ENCODE measurements at places on chromosomes 4 and X.

DNA sequence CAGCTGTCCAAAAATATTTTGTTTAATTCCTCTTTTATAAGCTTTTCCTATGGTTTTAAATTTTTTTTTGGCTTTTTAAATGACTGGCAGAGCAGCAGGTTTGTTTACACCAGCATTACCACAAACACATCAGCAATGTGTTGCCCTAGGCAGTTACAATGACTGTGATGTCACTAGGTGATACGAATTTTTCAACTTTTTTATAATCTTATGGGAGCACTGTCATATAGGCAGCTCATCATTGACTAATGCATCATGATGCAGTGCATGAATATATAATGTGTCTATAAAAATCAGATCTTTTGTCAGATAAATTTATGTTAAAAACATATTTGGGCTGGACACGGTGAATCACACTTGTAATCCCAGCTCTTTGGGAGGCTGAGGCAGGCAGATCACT lies 231.6 kb upstream of the SLIT2 start:
- no peak for DNase-seq

DNA sequence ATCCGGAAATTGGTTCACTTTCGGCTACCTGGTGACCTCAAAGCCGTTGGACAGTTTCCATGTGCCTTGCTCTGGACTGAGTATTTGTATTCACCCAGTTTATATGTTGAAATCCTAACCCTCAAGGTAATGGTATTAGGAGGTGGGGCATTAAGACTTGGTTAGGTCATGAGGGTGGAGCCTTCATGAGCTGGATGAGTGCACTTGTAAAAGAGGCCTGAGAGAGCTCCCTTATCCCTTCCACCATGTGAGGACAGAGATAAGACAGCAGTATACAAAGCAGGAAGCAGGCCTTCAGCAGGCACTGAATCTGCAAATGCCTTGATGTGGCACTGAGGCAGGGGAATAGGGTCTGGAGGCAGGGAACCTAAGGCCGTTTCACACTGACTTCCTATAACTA lies 5.3 kb upstream of the OPHN1 start:
- no peak for DNase-seq

DNA sequence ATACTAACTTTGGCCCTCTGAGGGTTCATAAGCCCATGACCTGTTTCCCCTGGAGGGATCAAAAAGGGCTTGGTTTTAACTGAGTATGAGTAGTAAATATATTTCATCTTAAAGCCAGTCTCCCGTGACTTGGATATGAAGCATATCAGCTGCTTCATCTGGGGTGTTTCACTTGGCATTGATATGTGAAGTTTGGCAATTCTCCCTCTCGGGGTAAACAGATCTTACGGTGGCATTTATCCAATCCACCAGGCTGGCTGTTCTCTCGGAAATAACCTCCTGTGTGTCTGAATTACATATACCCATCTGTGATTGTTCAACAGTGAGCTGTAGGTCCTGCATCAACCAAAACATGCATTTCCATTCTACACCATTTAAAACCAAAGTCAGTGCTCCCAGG lies 130.7 kb downstream of the ADAM29 start:
- DNase-seq = no peak

DNA sequence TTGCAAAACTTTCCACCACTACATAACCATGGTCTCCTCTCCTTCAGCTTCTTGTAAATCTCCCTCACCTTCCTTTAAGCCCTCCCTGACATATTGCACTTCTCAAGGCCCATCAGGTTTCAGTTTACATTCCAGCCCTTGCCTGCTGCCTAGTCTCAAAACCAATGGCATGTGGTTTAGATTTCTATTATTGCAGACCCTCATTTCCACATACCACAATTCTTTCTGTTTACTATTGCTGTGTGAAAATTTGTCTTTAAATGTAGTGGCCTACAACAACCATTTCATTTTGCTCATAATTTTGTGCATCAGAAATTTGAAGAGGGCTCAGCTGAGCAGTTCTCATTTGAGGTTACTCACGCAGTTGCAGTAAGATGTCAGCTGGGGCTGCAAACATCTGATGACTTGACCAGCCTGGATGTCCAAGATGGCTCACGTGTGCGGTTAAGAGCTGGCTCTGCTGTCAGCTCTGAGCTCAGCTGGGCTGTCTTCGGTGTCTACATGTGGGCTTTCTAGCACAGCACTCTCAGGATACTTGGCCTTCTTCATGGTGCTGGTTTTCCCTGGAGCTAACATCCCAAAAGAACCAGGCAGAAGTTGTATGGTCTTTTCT lies 29.9 kb upstream of the SOD3 start:
- DNase-seq = no peak

GRCh38 chr4:144302704-144303536 lies 162.4 kb upstream of the GYPA start:
- no peak for DNase-seq

- no peak for DNase-seq
Measured at GRCh38 chrX:20394451-20394850, 127.7 kb upstream of the RPS6KA3 start.

DNA sequence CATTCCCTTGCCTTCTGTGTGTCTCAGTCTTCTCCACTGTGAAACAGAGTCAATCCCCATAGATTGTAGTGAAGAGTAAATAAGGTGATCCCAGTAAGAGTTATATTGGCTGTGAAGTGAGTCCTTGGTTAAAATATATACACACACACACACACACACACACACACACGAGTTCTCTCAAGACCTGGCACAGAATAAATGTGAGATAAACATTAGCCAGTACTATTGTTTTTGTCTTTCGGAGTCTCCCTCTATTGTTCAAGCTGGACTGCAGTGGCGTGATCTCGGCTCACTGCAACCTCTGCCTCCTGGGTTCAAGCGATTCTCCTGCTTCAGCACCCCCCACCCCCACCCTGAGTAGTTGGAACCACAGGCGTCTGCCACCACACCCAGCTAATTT lies 44.8 kb upstream of the FAM156A start:
- no peak for DNase-seq

DNA sequence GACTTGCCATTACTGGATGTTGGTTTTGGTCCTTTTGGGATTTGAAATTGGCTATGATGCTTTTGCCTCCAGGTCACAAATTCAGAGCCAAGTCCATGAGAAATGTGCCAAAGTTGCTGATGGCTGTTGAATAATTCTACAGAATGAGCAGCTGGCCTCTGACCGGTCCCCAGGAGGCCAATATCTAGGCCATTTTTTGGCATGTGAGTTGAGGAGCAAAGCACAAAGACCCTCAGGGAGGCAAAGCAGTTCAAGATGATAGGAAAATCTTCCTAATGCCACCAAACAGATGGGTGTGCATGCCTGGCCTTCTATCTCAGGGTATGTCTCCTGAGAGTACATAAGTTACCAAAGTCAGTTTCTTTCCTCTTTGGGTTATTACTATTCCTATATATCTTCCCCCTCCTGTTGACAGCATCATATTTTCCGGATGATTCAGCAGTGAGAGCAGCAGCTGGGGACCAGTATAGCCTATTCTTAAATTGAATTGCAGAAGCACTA lies 44.4 kb downstream of the SEL1L3 start:
- DNase-seq = no peak
